ENCODE measurements at places on chromosomes 13 and 19.

DNA sequence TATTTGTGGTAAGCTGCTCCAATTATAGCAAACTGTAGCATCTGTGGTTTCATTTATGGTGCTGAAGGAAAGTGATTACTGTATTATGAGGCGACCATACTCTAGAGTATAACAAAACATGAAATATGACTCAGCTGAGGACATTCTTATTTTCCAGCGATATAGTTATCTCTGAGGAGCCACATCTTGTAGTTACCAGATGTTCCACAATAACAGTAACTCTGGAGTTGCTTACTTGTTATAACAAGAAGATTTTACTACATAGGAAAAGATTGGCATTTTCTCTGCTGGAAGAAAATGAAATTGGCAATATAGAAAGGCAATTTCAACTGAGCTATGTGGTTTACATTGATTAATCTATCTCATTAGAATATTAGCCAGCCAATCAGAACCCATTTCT is 1634.2 kb downstream of the PCDH9 start:
- DNase-seq: peak; percentile 44

GRCh38 chr13:74444161-74444571 is 310.0 kb upstream of the KLF12 start:
- peak; percentile 18 for DNase-seq

- DNase-seq: no peak
Observed at GRCh38 chr13:87124785-87125074, 546.4 kb upstream of the SLITRK5 start.

- DNase-seq: peak; percentile 83
Observed at GRCh38 chr19:12788682-12789097, 2.6 kb upstream of the JUNB start.

- no peak for DNase-seq
Observed at GRCh38 chr13:43377973-43378372, 354.6 kb downstream of the DNAJC15 start.

DNA sequence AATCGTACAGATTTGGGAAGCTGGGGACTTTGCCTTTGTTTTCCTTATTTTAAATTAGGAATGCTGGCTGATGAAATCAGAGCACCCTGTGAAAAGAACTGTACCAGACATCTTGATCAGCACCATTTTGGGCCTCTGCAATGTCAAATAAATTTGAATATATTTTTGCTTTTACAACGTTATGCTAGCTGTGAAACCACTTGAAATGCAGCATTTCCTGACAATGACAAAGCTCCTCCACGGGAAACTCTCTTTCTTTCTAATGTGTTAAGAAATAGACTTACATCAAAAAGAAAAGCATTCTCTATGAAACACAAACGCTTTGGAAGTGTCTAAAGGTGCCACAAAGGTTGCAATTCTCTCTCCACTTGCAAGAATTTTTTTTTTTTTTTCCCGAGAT is 47.1 kb upstream of the MAP3K10 start:
- no peak for DNase-seq

GRCh38 chr19:41695745-41696144 is 7.7 kb upstream of the CEACAM7 start:
- no peak for DNase-seq

- peak; percentile 83 for DNase-seq
Observed at GRCh38 chr19:45506246-45506988, 862 bp upstream of the VASP start.

- DNase-seq: peak; percentile 41
Observed at GRCh38 chr13:39684531-39685137, 29.2 kb downstream of the COG6 start.

- DNase-seq: no peak
Observed at GRCh38 chr19:46803555-46803954, 15.2 kb upstream of the SLC1A5 start.
